ENCODE measurements at places on chromosomes 3 and 15.

DNA sequence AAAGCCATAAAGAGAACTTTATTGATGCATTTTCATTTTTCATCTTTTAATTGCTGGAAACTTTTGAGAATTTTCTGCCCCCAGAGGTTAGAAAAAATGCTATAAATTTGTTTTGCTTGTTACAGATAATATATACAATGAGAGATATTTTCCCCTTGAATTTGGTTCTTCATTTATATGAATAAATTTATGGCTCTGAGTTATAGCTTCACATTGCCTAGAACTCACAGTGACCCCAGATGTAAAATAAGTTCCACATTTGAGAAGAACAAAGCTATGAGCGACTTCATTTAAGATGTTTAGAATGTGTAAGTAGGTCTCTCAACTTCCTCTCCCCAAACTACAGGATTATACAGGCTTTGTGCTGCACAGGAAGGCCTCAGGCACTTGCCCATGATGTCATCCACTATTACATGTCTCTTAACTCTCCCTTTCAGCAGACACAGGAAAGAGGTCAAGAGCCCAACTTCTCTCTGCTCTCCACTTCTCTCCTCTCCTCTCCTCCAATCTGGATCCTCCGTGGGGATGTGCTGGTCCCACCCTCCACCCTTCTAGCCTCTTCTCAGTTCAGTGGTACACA lies 92.8 kb downstream of the DUT start:
- DNase-seq = no peak

DNA sequence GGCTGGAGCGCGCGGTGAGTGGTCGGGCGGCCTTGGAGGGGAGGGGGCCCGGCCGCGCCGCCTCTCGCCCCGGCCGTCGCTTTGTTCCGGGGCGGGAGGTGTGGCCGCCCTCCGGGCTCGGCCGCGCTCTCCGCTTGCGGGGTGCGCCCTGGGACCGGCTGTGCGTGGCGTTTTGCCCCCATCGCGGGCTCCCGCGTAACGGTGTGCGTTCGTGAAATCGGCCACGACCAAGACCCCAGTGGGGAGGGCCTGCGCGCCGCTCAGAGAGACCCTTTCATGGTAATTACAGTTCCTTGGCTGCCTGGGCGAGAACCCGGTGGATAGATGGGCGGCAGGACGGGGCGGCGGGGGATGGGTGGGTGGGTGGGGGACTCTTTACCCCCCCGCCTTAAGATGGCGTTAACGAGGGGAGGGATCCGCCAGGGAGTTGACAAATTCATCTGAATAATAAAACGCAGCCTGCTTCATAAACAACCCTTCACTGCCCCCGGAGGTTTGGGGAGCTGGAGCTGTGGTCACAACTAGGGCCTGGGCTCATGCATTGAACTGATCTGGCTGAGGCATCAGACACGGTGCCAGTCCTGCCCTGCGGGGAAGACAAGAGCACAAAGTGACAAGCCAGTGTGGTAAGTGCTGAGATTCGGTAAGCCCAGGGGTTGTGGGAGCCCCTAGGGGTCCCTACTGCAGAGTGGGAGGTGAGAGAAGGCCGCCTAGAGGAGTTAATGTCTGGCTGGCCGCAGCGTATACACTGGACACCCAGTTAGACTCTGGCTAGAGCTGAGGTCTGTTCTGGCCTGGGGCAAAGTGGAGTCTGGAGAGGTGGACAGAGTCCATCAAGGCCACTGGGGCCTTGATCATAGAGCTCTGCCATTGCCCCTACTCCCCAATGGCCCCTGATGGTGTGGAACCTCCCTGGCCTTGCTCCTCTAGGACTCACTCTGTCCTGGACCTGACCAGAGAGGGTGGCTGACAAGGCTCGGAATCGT lies 668 bp downstream of the MRAS start:
- no peak for DNase-seq

DNA sequence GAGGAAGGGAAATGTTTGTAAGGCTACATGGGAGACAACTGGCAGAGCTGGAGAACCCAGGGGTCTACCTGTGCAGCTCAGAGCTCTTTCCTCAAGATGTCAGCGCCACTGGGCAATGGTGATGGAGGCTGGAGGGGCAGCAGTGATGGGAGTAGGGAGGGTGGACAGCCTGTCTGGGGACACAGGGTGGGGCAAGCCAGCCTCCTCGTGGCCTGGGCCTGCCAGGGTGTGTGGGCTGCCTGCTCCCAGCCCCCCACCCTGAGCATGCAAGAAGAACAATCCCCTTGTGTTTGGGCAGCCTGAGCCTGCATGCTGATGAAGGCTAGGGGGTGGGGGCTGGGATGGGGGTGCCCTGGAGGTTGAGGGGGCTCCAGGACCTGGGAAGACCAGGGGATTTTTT lies 1.2 kb downstream of the PCBP4 start:
- no peak for DNase-seq

DNA sequence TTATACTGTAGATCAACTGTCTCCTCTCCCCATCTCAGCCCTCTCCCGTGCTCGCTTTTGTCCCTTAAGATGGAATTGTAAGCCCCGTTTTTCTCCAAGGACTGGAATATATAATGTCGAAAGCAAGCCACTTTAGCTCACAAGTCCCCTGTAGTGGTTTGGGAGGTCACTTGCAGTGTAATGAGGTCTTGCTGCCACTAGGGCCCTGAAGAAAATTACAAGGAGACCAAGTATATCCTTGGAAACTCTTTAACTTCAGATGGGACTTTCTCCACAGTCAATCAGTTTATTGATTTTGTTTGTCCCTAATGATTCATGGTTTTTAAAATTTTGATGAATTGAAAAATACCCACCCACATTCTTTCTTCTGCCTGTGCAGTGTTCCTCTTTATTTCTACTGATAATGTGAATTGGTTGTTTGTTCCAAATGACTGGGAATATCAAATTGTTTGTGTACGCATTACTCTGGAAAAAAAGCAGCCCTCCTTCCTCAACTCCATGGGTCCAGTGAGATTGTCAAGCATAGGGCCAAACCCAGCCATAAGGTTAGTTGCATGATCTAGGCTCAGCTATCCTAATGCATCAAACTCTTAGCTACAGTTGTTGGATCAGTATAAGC lies 294.8 kb downstream of the MCTP2 start:
- no peak for DNase-seq

DNA sequence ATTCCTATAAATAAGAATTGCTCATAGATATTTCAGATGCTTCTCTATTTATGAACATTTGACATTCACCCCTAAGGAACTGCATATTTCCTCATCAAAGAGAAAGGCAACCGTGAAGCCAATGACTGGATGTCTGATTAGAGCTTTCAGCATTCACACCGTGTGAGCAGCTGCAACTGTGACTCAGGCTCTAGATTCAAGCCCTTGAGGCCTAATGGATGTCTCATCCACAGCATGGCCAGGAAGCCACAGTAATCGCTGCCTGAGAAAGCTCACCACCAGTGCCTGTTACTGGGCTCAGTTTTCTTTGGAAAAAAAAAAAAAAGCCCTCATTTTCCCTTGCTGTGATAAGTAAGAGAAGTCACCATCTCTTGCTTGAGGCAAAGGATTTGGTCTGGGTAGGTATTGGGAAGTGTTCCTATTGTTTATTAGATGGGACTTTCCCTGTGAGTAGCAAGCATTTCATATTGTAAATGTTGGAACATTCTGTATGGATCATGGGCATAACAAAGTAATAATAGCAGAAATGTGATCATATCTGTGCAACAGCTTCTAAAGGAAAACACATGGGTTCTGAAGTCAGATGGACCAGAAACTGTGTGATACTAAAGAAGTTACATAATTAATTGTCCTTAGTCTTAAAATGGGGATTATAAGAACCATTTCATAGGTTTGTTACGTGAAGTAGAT lies 783.7 kb downstream of the AGBL1 start:
- no peak for DNase-seq

GRCh38 chr3:148922467-148922866 lies 57.4 kb downstream of the CPA3 start:
- no peak for DNase-seq

DNA sequence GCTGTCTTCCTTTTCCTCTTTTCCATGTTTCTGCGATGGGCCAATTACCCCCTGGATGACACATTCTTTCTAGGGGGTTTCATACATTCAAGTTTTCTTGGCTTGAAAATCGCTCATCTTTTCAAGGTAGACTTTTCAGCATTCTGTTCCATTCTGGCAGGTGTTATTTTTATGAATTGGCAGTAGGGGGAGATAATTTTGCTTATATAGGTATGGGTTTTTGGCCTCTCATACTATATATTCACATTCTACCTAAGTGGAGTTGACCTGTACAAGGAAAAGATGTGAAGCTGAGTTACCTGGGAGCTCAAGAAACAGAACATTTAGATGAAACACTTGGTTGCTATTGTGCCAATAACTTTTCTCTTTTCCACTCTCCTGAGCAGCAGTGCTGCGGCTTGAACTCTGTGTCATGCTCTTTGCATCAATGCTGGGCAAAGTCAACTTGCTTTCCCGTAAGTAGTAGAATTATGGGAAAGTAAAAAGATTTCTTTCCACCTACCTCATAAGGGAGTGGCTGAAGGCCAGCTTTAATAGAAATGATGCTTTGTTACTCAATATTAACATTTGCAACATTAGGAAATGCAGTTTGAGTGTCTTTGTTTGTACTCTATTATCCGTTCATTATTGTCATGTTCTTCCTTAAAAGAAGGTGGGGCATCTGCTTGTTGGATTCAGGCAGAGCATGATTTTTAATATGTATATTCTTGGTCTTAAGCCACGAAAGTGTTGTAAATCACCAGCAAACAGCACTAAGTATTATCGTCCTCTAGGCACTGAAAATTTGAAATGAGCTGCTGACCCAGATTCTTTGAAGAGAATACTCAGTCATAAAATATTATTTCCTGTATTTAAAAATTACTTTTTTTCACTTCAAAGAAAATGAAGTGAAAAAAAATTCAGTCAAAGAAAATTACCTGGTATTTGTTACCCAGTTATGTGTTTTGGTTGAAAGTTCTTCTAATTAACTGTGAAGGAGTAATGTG lies 27.7 kb upstream of the MFSD1 start:
- no peak for DNase-seq

DNA sequence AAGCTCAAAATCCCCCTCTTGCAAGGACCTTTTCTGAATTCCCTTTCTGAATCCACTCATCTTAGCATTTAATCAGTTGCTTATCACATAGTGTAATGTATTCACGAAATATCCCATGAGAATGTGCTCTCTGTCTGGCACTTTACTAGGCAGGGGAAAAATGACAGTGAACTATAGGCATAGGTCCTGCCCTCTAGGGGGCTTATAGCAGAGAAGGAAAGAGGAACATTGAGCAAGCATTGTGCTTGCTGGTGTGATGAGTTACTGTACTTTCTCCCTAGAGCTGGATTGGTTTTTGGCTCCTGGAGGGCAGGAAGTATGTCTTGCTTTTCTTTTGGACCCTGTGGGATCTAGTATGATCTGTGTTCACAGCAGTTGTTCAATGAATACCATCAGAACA lies 26.5 kb downstream of the DUOX2 start:
- no peak for DNase-seq

- no peak for DNase-seq
These were observed 2.1 kb upstream of the ISY1 start for GRCh38 chr3:129162729-129163579.

DNA sequence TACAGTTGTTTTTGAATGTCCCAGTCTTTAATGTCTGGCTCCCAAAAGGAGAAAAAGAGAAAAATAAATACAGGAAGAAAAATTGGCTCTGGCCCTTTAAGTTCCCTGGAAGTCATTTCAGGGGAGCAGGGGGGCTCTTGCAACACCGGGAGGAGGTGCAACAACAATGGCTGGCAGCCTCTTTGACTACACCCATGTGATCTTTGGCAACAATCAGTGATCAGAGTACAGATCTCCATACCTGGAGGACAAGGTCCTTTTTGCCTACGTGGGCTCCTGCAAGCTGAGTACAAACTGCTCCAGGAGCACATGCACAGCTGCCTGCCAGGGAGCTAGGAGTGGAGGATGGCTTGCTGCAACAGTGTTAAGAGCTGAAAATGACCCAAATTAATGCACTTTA lies 63.9 kb downstream of the GLCE start:
- DNase-seq = no peak

- DNase-seq = no peak
These were observed 9.2 kb downstream of the UBA5 start for GRCh38 chr3:132669256-132669777.

- no peak for DNase-seq
These were observed 99.0 kb downstream of the NEK11 start for GRCh38 chr3:131125684-131126083.

DNA sequence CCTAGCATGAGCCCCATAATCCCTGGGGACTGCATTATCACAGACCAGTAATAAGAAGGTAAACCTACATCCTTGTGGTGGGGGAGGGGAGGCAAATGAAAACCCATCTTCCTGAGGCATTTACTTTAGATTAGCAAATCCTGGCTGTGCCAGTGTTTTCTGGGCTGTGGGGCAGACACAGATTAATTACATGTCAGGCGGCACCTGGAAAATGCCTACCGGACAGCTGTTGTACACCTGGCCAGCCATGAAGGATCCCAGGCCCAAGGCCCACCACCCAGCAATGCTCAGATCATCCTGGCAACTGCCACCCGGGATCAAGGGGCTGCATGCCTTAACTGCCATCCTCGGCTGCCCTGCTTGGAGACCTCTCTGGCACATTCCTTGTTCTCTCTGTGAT lies 59.1 kb upstream of the RASA2 start:
- DNase-seq = no peak

DNA sequence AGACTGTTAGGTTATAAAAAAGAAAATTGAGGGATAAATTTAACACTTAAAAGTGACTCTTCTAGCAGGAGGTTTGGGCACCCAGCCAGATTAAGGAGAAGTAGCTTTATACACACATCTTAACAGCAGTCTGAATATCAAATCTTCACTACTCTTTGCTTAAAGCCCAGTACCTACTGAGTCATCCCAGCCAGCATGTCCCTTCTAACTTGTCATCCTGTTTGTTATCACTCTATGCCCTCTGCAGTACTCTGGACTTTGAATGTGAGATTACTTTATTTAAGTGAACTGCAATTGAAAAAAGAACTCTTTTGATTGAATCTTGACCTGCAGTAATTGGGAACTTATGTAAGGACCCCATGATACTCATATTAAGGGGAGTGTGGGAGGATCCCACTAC lies 77.6 kb downstream of the FHIT start:
- no peak for DNase-seq

DNA sequence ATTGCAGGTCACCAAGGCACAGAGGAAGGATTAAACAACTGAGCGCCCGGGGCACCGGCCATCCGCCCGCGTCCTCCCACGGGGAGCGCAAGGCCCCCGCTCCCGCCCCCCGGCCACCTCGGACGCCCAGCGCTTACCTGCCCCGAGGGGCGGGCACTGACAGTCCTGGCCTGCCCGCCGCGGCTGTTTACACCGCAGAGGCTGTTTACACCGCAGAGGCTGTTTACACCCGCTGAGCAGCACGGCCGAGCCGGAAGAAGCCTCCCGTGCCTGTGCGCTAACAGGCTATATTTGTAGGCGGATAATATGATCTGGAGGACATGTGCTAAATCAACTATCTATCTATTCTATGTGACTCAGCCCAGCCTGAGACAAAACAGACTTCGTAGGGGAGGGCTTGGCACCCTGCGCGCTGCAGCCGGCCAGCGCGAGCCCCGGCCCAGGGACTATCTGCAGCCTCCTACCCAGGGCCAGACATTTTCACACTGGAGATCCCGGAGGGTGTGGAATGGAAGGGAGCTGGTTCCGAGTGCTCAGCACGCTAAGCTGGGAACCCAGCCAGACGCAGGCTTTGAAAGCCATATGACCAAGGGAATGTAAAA lies at the start of gene LRRC2:
TSS of gene LRRC2 (minus strand) at position 263 of the 602 bp plus-strand sequence. CDS start 14,711 bp downstream, outside the sequence.
- DNase-seq = no peak

GRCh38 chr15:50134524-50135024 lies 15.5 kb upstream of the ATP8B4 start:
- no peak for DNase-seq

- no peak for DNase-seq
These were observed 58.5 kb downstream of the MGLL start for GRCh38 chr3:127763816-127764215.

- no peak for DNase-seq
These were observed 2.2 kb upstream of the PIAS1 start for GRCh38 chr15:68051907-68052306.

- no peak for DNase-seq
These were observed 161.0 kb upstream of the CTDSPL start for GRCh38 chr3:37700466-37701248.
